Esophagus muscularis mucosa (tissue), 4 donors: ENCODE measurements at places on chromosomes 2 and 18.

GRCh38 chr2:146602383-146602782 lies 1242.4 kb upstream of the ACVR2A start:
- DNase-seq, result no peak
- H3K4me1 ChIP-seq, result no peaks in the 10 kb centered on the region
- no peaks in the 10 kb centered on the region for H3K27me3 ChIP-seq
- no peak overlapping the region for H3K27ac ChIP-seq
- H3K4me3 ChIP-seq, result no peak overlapping the region

DNA sequence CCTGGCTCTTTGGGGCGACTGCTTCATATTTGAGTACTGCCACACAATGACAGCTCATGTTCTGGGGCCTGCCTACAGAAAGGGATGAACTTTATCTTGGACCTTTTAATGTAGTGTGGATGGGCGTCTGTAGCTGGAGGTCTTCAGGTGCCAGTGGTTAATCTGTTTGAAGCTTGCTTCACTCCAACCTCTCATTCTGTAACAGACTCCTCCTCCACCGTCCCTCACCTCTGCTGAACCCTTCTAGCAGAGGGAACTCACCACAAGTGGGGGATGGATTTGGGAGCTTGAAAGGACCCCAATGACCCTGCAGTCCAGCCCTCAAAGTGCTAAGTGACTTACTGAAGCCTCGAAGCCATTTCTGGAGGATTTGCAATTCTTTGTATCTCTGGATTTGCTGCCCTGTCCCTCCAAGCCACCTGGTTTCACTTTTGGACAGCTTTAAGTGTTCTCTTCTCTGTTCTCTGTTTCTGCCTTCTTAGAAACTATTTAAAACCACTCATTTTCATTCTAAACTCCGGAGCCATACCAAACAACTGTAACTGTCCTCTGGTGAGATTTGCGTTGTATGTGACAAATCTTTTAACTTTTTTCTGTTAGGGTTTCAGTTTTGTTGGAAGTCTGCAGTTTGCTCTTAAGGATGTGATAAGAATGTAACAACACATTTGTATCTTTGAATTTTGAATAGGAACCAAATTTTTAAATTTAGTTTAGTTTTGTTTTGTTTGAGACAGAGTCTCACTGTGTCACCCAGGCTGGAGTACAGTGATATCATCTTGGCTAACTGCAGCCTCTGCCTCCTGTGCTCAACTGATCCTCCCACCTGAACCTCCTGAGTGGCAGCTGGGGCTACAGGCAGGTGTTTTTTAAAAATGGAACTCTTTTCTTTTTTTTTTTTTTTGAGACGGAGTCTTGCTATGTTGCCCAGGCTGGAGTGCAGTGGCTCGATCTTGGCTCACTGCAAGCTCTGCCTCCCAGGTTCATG lies 37.0 kb upstream of the CASP8 start:
- no peak overlapping the region for H3K4me3 ChIP-seq
- no peaks in the 10 kb centered on the region for H3K27me3 ChIP-seq
- H3K4me1 ChIP-seq, result peaks cover 17% of the 10 kb centered on the region
- no peak overlapping the region for H3K27ac ChIP-seq
- peak; percentile 55 for DNase-seq

DNA sequence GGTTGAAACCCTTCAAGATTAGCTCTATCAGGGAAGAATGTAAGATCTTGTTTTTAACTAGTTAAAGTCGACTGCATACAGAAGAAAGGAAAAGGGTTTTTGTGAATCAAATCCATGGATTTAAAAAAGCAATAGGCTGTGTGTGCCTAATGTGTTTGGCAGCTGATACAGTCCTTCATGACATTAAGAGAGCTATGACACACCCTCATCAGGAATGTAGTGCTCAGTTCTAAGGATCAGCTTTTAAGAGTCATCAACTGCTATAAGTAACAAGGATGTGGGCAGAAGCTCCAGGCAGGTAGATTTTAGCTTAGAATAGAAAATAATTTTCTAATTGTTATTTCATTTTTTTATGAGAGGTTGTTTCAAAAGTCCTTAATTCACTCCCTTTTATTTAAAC lies 52.9 kb downstream of the PPP1R1C start:
- H3K27me3 ChIP-seq, result no peaks in the 10 kb centered on the region
- no peak overlapping the region for H3K27ac ChIP-seq
- no peak for DNase-seq

GRCh38 chr2:59000796-59001195 lies 759.7 kb upstream of the FANCL start:
- no peak overlapping the region for H3K4me3 ChIP-seq
- no peaks in the 10 kb centered on the region for H3K4me1 ChIP-seq

GRCh38 chr18:46460754-46461153 lies 196.3 kb downstream of the LOXHD1 start:
- no peaks in the 10 kb centered on the region for H3K27me3 ChIP-seq
- DNase-seq, result no peak
- no peaks in the 10 kb centered on the region for H3K4me1 ChIP-seq
- H3K36me3 ChIP-seq, result no peaks in the 10 kb centered on the region
- no peak overlapping the region for H3K27ac ChIP-seq

- no peaks in the 10 kb centered on the region for H3K36me3 ChIP-seq
- H3K27ac ChIP-seq, result peak overlapping the region; percentile 25
- no peak overlapping the region for H3K4me3 ChIP-seq
- no peaks in the 10 kb centered on the region for H3K27me3 ChIP-seq
- H3K4me1 ChIP-seq, result peaks cover 77% of the 10 kb centered on the region
Observed at GRCh38 chr2:85015653-85016360, 44.8 kb downstream of the KCMF1 start.

GRCh38 chr18:61651880-61652268 lies 240.9 kb downstream of the RNF152 start:
- H3K4me3 ChIP-seq, result no peak overlapping the region
- H3K4me1 ChIP-seq, result no peaks in the 10 kb centered on the region
- no peaks in the 10 kb centered on the region for H3K36me3 ChIP-seq
- no peak for DNase-seq
- H3K27ac ChIP-seq, result no peak overlapping the region

- DNase-seq, result no peak
- H3K27ac ChIP-seq, result no peak overlapping the region
- H3K27me3 ChIP-seq, result no peaks in the 10 kb centered on the region
- no peaks in the 10 kb centered on the region for H3K4me1 ChIP-seq
Observed at GRCh38 chr2:178761759-178762371, 45.4 kb downstream of the TTN start.

GRCh38 chr2:150538651-150539201 lies 51.3 kb upstream of the RND3 start:
- H3K36me3 ChIP-seq, result no peaks in the 10 kb centered on the region
- no peaks in the 10 kb centered on the region for H3K4me1 ChIP-seq
- no peak overlapping the region for H3K27ac ChIP-seq
- no peaks in the 10 kb centered on the region for H3K27me3 ChIP-seq

DNA sequence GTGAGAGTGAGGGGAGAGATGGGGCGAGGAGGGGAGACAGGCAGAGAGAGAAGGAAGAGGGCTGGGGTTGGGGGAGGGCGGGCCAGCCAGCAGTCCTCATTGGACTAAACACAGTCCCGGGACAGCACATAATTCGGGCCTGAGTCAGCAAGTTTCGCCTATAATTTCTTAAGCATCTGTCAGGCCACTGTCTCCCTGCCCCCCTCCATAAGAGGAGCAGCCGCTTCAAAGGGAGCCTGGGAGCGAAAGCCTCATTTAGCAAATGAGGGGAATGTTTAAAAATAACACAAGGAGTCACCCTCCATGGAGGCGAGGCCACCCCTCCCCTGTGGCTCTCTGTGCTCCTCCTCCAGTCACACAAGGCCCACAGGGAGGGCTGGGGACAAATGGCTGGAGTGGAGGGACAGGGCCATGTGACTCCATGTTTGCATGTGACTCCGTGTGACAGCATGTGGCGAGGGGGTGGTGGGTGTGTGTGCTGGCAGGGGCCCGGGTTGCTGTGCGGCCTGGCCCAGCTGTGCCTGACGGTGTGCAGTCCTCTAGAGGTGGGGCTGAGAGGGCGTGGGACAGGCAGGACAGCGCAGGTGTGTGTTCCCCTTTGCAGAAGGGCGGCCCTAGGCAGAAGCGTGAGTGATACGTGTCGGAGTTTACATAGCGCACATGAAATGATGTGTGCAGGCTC lies 162.4 kb downstream of the CELF4 start:
- peaks cover 13% of the 10 kb centered on the region for H3K4me1 ChIP-seq
- H3K27ac ChIP-seq, result no peak overlapping the region
- no peaks in the 10 kb centered on the region for H3K36me3 ChIP-seq
- DNase-seq, result no peak

DNA sequence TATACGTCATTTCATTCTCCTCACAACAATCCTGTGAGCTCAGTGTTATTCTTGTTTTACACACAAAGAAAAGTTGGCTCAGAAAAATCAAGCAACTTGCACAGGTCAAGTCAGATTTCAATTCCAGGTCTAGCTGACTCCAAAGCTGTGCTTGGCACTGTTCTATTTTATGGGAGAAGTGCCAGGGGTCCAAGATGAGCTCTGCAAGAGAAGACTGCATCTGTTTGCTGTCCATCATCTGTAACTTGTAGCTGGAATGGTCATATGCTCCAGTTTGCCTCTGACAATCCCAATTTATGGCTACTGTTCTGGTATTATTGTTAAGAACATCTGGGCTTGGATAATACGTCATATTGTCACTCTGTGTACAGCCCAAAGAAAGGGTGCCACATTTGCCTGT lies 28.9 kb downstream of the KCNF1 start:
- H3K4me1 ChIP-seq, result no peaks in the 10 kb centered on the region
- no peaks in the 10 kb centered on the region for H3K36me3 ChIP-seq
- H3K4me3 ChIP-seq, result no peak overlapping the region

- H3K36me3 ChIP-seq, result no peaks in the 10 kb centered on the region
- no peaks in the 10 kb centered on the region for H3K27me3 ChIP-seq
- H3K4me1 ChIP-seq, result no peaks in the 10 kb centered on the region
- no peak overlapping the region for H3K27ac ChIP-seq
- no peak for DNase-seq
Observed at GRCh38 chr2:45575881-45576280, 35.2 kb downstream of the SRBD1 start.
